CD4-positive, alpha-beta T cell treated with Interleukin-17A for 4 hours (primary cell): ENCODE measurements at places on chromosomes 13 and 19.

DNA sequence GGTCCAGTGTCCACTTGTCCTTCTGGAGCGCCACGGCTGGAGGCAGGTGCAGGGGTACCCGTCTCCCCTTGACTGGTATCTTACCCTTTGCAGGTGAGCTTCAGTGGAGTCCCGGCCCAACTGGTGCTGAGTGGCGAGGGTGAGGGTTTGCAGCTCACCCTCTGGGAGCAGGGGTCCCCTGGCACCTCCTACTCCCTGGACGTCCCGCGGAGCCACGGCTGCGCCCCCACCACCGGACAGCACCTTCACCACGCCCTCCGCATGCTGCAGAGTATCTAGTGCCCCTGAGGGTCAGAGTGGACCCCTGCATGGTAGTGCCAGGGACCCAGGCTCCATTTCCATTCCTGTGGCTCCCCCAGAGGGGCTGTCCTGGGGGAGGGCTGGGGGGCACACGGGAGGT lies 11.1 kb downstream of the PLK5 start:
- DNase-seq: no peak

DNA sequence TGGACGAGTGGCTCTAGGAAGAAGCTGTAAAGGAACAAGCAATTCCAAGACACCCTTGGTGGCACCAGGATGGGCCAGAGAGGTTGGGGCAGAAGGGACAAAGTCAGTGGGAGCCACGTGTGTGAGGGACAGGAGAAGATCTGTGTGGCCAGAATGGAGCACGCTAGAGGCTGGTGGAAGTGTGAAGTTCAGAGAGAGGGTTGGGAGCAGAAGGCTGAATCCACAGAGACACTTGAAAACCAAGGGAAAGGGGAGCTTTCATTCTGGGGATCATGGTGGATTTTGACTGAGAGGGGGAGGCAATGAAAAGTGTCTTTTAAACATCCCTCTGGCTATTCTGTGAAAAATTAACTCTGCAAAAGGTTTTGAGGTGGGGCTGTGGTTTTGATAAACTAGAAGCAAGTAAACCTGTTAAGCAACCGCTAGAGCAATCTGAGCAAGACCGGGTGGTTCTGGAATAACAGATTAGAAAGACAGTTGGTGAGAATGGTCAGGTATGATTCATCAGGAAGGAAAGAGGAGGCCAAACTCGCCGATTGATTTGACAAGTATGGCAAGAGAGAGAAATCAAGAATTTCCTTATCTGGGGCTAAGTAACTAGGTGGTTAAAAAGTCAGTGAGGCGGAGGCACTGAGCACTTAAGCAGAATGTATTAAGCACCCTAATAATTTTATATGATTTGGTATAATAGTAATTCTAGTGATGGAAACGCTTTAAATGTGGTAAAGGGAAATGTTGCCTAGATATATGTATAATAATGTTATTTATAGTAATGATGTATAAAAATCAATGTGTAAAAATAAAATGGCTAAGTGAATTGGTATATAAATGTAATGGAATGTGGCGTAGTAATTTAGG lies 140.0 kb downstream of the MYO16 start:
- no peak for DNase-seq

- DNase-seq: no peak
Observed at GRCh38 chr19:44948237-44948636, 2.4 kb downstream of the APOC2 start.

DNA sequence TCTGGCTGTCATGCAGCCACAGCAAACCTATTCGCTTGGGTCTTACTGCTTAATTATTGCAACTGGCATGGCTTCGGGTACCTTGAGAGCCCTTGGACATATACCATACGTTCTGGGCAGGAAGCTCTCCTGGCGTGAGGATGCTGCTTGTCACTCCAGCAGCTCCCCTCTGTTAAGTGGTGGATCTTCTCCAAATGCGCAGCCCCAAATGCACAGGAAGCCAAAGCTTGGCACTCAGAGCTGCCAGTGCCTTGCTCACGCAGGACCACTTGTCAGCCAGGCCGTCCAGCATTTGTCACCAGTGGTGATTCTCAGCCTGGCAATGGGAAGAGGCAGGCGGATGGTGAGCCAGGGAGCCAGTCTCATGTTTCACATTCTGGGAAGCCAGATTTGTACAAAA lies 158.6 kb downstream of the KATNAL1 start:
- peak; percentile 29 for DNase-seq

DNA sequence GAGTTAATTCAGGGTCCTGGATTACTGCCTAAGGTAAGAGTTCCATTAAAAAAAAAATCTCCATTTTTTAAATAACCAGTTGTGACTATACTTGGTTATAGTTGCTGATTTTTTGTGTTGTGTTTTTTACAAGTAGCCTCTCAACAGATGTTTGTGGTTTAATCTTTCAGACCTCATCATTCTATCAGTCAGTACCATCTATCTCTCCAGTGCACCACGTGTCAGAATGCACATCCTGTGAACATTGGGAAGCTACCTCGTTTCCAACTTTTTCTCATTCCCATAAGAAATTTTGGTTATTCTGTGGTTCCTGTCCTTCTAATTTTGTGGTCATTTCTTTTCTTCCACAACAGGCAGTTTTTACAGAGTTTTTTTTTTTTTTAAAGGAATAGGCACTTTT lies 39.2 kb downstream of the WDFY2 start:
- no peak for DNase-seq

DNA sequence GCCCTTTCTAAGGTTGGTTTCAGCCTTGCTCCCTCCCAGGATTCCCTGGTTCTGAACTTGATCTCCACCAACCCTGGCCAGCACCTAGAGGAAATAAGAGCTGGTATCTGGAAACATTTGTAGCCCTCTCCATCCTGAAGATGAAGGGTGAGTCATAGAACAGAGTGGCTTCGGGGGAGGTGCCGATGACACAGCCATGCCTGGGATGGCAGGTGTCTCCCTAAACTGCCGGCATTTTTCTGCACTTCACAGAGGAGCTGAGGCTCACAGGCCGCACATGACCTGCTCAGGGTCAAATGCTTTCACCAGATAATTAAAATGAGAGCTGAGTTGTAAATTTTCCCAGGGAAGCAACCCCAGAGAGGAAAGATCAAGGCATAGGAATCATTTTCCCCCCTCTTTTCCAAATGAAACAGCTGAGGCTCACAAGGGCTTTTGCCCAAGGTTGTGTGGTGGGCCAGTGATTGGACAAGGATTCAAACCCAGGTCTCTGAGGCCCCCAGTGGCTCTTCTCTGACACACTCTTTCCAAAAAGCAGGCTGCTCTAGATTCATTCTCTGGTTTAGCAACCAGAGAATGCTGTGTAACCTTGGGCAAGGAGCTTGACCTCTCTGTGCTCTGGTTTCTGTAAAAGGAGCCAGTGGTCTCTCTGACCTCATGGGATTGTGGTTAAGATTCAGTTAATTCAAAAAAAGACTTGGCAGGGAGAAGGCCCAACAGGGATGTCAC lies 1.2 kb upstream of the SLC25A42 start:
- DNase-seq: peak; percentile 22

- DNase-seq: no peak
Observed at GRCh38 chr13:46101484-46102254, 3.2 kb downstream of the CPB2 start.
